GM04504 (cell line): ENCODE measurements at places on chromosomes 6 and 20.

DNA sequence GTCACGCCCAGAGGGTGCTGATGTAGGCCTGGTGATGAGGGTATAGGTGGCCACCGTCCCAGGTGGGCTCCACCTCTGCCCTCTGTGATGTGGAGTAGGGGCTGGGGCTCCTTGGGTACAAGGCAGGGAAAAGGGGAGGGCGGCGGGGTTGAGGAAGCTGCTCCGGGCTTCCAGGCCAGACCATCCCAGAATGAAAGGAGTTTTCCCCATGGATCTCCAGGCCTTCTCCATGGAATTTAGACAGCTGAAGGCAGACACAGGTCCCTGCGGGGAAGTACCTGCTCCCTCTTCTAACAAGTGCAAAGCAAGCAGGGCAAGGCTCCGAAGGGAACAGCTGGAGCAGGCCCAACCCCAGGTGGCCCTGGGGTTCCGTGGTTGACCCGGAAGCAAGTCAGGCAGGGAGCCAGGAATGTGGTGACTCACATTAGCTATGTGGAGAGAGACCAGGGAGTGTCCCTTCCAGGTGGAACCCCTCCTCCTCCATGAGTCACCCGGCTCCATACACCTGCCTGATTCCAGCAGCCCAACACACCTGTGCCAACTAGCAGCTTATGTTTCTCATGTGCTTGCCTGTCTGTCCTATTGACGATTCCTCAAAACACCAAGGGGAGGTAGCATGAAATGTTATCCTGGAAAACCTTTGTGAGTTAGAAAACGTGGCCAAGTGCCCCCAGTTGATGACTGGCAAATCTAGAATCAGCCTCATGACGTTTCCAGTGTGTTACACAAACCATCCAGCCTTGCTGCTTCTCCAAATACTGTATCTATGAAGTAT, 59.7 kb upstream of the SNX9 start:
- no peak for DNase-seq

- DNase-seq, result no peak
Observed at GRCh38 chr6:30378290-30378937, 33.5 kb downstream of the RPP21 start.

GRCh38 chr20:46007671-46008070, 1.0 kb upstream of the MMP9 start:
- DNase-seq, result no peak

DNA sequence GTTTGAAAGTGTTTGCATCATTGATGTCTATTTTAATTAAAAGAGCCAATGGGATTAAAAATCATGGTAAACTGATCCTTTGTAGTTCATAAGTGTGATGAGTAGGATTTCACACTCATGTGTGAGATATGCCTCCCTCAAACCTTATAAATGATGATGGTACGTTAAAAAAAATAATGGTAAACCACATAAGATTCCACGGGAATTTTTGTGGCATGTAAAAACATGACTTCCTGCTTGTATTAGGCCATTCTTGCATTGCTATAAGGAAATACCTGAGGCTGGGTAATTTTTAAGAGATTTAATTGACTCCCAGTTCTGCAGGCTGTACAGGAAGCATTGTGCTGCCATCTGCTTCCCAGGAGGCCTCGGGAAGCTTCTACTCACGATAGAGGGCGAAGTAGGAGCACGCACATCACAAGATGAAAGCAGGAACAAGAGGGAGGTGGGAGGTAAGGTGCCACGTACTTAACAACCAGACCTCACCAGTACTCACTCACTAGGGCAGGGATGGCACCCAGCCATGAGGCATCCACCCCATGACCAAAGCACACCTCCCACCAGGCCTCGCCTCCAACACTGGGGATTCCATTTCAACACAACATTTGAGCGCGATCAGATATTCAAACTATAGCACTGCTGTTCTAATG, 187.6 kb upstream of the QKI start:
- DNase-seq, result no peak

GRCh38 chr6:10505529-10505928, 15.6 kb upstream of the GCNT2 start:
- DNase-seq, result no peak

DNA sequence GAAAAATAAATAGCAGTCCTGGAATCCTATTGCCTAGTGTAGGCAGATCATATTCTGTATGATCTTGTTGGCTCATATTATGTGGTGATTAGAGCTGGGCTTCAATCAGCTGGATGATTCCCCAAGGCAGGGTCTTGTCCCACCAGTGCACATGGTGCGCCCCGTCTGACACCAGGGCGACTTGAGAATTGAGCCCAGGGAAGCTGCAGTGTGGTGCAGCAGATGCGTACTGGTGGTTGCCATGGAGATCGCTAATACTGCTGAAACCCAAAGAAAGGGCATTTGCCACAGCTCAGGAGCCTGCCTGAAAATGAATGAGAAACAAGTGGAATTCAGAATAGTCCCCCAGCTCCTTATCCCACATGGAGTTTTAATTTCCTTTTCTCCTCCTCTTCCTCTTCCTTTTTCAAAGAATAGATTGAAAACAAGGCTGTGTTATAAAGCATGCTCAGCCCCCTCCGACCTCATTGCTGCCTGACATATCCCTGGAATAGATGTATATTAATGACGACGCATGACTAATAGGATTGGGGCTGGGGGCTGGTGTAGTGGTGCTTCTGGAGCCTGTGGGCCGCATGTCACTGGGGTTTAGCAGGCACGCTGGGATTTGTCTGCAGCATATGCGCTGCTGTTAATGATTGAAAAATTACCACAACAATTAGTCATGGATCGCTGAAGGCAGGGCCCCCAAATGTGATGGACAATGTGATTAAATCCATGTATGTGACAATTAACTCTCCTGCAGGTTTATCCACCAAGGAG, 210.5 kb downstream of the FARS2 start:
- no peak for DNase-seq

- DNase-seq, result no peak
Observed at GRCh38 chr6:47043286-47043685, 1.2 kb upstream of the ADGRF1 start.

DNA sequence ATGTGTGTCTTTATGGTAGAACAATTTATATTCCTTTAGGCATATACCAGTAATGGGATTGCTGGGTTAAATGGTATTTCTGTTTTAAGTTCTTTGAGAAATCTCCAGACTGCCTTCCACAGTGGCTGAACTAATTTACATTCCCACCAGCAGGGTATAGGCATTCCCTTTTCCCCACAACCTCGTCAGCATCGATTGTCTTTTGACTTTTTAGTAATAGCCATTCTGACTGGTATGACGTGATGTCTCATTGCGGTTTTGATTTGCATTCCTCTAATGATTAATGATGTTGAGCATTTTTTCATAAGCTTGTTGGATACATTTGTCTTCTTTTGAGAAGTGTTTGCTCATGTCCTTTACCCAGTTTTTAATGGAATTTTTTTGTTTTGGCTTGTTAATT, 5.3 kb upstream of the TASP1 start:
- no peak for DNase-seq

DNA sequence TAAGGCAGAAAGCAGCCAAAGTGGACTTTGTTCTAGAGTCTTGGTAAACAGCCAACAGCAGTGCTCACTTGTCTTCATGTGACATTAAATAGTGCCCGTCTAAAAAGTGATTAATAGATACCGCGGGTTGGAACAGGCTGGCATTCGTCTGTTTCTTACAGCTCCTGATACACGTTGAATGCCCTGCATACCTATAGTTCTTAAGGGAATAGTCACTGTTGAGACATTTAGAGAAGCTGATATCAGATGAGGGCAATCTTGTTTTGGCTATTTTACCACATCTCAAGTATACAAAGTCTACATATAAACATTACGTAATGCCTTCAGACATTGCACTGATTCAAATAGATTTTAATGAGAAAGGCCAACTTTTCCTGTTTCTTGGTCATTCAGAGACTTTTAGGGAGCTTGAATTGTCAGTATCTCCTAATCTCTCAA, 374.9 kb upstream of the FLRT3 start:
- DNase-seq, result no peak

GRCh38 chr20:13947719-13948118, 42.7 kb downstream of the SEL1L2 start:
- DNase-seq, result no peak

GRCh38 chr6:133953634-133954415, 801 bp downstream of the TBPL1 start:
- DNase-seq, result no peak

DNA sequence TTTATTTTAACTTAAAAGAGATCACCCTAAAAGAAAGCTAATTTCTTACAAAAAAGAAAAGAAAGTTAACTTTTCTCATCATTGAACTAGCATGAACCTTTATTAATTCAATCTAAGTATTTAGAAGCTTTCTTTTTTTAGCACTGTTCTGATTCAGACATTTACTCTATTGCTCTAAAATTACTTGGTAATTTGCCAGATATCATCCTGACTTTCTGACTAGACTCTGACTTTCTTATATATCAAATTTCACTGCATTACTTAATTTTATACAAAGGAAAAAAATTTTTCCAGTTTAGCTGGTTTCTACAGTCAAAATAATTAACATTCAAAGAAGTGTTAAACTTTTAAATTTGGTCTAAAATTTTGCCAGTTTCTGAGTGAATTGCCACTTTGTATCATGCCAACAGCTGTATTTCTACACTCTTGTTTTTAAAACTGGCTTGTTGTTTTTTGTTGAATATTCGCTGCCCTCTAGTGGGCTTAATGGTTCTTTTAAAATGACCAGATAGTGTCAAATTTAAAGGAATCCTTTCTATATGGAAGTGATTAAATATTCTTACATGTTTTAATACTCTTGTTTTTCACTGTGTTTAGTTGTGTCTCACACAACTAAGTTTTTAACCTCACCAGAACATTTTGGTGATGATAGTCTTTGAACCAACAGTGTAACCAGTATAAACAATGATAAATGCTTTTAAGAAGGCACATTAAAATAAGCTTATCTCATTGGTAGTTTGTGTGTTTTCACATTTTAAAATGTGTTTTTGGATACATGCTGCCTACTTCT, 102.0 kb downstream of the POPDC3 start:
- peak; percentile 17 for DNase-seq

- DNase-seq, result no peak
Observed at GRCh38 chr6:169648092-169648491, 53.7 kb downstream of the WDR27 start.

DNA sequence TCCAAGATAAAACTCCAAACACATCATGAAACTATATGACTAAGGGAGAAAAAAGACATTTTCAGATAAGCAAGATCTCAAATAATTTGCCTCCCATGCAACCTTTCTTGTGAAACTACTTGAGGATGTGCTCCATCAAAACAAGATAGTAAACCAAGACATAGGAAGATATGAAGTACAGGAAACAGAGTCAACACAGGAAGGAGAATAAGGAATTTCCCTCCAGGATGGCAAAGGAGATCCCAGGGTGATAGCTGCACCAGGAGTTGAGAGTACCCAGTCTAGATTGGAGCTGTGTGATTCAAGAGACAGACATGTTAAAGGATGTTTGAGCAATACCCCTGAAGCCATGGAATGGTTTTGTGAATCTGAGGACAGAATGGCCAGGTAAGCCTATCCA, 15.3 kb downstream of the IL17A start:
- no peak for DNase-seq

- DNase-seq, result no peak
Observed at GRCh38 chr6:37054580-37054979, 49.1 kb downstream of the FGD2 start.

DNA sequence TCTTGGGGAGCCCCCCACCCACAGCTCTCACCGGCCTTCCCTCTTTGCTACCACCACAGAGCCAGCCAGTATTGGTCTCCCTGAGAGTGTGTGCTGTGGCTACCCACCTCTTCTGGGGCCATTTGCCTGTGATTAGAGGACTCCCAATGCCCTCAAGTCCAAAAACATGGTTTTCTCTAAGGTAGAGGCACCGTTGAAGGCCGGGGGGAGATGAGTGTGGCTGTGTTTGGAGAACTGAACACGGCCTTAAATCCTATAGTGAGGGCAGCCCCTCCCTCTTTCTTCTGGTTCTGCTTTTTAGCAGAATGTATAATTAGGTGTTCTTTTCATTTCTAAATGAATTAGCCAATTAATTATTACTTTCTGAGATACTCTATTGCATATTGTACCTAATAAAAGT, 2.5 kb downstream of the CCR6 start:
- DNase-seq, result no peak

GRCh38 chr20:37386505-37387251, 40.7 kb downstream of the SRC start:
- DNase-seq, result no peak

GRCh38 chr6:139823099-139823807, 448.8 kb upstream of the CITED2 start:
- DNase-seq, result no peak

GRCh38 chr6:46340246-46340645, 151.0 kb downstream of the RCAN2 start:
- no peak for DNase-seq

DNA sequence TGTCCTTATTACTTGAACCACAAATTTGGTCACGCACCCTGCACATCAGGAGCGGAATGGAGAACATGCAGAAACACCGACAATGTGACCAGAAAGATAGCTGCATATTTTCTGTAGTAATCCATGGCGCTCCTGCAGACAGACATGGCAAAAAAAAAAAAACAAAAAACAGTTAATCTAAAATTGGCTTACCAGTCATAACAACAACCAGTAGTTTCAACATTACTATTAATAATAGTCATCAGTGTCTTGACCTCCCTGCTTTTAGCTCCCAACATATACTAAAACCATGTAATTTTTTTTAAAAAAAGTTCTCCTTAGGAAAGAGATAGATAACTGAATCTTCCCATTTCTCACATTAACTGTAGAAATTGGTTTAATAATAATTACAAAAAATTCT, 6.8 kb downstream of the CGA start:
- DNase-seq, result no peak

DNA sequence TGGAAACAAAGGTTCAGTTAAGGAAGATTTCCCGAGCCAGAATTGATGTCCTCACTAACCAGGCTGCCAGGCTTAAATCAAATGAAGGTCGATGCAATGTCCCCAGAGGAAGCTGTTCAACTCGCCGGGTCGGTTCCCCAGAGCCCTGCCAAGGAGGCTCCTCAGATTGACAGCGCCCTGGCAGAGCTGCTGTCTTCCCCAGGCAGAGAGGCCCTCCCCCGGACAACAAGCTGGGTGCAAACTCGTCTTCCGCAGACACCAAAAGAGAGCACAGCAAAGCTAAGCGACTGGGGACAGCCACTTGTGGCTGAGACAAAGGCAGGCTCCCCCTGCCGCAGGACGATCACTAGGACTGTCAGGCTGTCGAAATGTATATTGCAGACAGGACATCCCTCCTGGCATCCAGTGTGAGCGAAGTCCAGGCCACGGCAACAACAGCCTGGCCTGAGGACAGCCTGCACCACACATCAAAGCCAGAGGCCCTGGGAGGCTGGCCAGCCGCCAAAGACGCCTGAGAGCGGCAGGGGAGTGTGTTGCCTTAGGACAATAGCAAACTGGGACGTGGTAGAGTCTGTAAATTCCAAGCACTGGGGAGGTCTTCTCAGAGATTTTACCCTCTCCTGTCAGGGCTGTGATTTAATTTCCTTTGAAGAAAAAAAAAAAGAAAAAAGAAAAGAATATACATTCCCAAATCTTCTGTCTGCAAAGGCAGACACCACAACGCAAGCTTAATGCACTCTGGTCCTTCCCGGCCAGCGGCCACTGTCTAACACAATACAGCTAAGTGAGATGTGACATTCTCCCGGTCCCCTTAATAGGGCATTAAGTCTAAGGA, 99.1 kb downstream of the HIVEP2 start:
- peak; percentile 58 for DNase-seq
